ENCODE measurements at places on chromosomes 7 and 10.
A peak's percentile ranks its signal among the peaks of the same experiment; 100 is the strongest.

GRCh38 chr7:22663357-22663718, 63.7 kb upstream of the IL6 start:
- DNase-seq: peak; percentile 68

DNA sequence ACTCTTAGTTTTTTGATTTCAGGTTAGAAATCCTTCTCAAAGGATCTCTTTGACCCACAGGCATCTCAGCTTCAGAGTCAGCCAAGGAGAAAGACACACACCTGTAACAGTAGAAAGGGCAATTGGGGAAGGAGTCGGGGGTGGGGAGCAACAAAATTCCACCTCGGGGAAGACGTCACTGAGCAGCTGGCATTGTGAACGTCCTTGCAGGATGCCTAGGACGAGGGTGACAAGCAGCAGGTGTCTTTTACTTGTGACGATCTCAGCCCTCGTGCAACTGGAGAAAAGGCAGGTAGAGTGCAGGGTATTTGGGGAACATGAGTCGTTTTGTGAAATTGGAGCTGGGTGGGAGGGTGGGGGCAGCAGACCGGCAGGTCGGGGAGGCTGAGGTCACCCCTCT, 627.0 kb downstream of the ACTR3B start:
- no peak for DNase-seq

DNA sequence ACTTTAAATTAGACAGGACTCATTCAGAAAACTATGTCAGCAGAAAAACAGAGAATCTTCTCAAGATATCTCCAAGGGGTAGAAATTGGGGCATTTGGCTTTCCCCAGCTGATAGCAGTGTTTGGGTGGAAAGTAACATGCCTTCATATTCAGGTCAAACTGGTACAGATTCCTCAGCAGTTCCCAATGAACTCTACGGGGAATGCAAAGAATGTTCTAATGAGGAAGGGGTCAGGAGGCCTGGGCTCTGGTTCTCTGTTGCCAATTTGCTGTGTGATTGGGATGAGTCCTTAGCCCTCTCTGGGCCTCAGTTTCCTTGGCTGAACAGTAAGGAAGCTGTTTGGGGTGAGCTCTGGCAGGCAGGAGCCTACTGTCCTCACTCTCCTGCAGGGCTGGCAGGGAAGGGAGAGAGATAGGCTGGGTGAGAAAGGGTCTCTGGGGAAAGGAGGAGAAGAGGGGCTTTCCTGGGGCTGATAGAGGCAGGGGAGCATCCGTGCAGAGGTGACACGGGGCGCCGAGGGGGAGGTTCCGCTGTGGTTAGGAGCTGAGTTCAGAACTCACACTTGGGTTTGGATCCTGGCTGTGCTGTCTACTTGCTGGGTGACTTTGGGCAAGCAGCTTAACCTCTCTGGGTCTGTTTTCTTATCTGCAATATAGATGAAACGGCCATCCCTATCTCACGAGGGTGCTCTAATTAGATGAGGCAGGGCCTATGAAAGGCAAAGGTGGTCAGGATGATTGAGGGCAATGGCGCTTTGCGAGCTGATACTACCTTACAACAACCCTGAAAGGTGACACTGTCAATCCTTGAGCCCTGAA, 45.1 kb downstream of the SPOCK2 start:
- DNase-seq: no peak

DNA sequence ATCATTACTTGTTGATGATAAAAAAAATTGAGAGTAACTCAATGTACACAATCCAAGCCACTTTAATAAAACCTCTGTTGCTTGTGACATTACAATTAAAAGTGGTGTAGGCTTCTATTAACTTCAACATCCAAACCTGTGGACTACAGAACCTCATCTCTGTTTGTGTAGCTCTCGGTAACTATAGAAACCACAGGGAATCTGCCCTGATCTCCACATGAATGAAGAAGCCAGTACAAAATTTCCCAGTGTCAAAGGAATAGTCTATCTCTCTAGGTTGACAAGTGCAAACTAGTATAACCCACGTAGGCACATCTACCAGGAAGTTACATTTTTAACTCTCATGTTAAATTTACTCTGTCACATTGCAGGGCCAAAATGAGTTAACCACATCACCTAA, 204.3 kb downstream of the CHCHD3 start:
- DNase-seq: no peak

GRCh38 chr7:36659172-36659516, 65.2 kb downstream of the AOAH start:
- DNase-seq: peak; percentile 91

GRCh38 chr7:142711196-142711595, 38.1 kb upstream of the PRSS1 start:
- no peak for DNase-seq

GRCh38 chr7:115116773-115117715, 195.2 kb downstream of the MDFIC start:
- no peak for DNase-seq

GRCh38 chr7:37643876-37644275, 39.7 kb upstream of the GPR141 start:
- DNase-seq: no peak

DNA sequence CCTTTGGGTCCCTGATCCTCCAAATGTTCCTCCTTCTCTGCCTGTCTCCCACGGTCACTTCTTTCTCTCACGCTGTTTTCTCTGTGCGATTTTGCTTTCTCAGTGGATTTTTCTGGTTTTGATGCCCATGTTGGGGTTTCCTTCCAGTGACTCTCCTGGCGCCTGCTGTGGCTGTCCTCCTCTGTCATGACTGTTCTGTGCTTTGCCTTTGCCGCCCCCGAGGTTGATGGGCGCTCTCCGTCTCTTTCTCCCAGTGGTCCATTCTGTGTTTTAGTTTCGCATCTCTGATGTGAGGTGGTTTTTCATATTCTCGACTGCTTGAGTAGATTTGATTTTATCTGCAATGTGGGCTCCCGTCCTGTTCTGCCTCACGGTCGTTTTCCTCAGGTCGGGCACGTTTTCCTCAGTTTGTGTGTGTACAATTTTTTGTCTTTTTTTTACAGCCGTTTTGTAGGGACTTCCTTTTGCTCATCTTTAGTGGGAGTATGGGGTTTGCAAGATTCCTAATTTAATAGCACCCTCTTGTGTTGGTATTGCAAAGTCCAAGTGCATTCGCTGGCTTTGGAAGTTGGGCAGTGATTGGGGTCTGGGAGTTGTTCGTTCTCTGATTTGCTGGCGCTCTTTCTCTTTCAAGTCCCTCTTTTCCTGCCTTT, 100.0 kb downstream of the INPP5A start:
- DNase-seq: peak; percentile 54

- peak; percentile 78 for DNase-seq
Observed at GRCh38 chr7:151940048-151940811, 16.0 kb upstream of the GALNTL5 start.

Measured in amniotic epithelial cell (primary cell).